ENCODE measurements at places on chromosomes 7 and 10.

GRCh38 chr7:94393246-94394108 is 1.2 kb upstream of the COL1A2 start:
- no peak for DNase-seq

GRCh38 chr7:39890411-39890810 is 59.6 kb upstream of the CDK13 start:
- no peak for DNase-seq

DNA sequence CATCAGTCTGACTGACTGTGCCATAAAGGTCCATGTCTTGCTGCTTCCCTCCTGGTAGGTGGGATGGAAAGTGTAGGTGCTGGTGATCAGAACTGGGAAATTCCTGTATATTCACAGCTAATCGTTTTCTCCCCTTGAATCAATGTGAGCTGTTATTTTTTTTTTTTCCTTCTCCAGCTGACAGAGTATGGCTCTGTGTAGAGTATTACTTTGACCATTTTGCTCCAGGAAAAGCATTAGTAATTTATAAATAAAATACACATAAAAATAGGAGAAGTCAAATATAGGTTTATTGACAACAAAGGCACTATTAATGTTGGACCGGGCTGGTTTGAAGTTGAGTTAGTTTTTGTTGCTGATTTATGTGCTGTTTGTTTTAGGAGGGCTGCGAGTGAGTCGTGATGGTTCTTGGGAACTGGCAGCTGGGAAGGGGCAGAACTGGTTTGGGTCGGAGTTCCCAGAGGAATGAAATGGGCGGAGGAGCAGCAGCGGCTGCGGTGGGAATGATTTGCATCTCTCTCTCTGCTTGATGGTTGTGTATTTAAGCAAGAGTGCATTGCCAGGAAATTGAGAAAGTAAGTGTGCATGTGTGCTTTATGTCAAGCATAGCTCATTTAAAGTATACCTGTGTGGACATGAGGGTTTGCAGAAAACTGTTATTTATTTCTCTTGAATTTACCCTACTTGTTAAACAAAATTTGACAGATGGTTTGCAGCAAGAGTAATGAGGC is 80.9 kb downstream of the LRMDA start:
- no peak for DNase-seq

DNA sequence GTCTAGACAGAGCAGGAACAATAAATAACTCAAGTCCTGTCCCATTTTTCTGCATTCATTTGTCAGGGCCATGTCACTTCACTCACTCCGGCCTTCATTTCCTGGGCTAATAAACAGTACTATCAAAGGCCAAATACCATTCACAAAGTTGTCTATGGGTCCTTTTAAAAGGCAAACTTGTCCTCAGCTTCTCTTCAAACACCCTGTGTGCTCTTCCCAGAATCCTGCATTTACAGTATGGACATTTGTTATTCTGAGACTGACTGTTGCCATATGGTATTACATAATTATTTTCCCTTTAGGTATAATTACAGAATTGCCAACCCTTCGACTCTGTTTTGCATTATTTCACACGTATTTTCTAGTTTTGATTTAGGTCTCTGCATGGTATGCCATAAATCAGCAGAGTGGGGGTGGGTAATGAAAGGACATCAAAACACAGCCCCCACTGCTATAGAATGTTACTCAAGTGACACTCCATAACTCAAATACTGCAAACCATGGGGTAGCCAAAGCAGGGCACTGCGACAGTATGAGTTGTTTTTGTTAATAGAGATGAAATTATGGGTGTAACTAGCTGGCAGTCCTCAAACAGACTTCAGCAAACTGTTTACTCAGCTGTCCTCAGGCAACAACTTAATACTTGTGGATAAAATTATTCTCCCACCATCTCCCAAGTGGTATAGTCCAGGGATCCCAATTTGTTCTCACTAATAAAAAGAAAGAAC is 183.7 kb downstream of the TRIL start:
- DNase-seq, result no peak

DNA sequence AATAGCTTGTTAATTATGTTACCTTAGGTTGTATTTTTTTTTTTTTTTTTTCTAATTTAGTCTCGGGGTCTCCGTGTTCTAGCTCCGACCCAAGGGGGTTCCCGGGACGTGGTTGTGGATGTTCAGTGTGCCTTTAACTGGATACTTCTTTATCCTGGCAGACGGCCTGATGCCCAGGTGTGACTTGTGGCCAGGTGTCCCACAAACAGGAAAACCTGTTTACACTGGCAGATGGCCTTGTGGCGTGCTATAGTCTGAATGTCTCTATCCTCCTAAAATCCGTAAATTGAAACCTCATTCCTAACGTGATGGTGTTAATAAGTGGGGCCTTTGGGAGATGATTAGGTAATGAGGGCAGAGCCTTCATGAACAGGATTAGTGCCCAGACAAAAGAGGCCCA is 546.4 kb upstream of the C7orf33 start:
- DNase-seq, result no peak

DNA sequence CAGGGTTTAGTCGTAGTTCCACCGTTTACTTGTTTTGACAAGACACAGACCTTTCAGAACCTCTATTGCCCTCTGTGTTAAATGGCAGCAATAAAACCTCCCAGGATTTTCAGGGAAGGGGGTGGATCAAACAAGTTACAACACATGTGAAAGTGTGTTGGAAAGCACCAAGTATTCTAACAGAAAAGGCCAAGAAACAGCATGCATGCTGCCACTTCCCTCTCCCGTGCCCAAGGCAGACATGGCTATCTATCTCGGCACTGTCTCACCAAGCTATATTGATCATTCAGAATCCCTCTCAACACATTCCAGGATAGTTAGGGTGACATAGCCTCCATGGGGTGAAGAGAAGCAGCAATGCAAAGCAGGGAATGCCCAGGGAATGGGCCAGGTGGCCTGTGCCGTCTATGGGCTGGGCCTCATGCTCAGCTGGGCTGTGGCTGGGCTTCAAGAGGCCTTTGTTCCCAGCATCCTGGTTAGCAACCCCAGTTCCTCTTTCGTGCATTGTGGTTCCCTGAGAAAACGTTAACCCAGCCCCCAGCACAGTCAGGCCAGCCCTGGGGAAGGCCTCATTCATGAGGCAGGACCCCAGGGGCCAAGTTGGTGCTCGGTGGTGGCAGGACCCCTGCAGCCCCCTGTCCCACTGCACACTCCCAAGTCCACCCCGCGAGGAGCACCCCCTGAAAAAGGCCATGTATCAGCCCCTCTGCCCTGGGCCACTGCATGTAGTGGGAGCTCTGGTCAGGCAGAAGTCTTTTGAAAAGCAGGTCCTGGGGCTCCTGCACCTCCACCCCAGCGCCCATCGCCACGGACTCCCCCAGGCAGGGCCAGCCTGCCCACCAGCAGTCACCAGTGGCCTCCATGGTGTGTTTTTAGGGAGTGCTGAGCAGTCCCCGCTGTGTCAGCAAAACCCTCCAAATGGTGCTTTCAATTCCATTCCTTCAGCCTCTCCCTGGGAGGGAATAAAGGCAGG is 25.5 kb downstream of the VSIR start:
- no peak for DNase-seq

- no peak for DNase-seq
These were observed 674.7 kb downstream of the CCSER2 start for GRCh38 chr10:85003083-85003482.

DNA sequence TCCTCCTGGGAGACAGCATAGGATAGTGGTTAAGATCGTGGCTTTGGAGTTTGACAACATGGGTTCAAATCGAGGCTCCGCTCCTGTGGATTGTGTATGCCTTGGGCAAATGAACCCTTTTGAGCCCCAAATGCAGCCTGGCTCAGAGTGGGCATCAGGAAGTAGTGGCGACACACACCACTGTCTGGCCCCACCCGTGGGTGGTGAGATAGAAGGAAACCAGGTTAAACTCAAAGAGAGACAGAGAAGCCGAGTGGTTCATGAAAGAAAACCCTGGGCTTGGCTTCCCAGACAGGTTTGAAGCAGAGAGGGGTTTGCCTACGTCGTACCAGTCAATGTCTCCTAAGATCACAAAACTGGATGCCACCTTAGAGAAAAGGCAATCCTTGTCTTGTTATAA is 57.7 kb downstream of the PRTFDC1 start:
- DNase-seq, result no peak

DNA sequence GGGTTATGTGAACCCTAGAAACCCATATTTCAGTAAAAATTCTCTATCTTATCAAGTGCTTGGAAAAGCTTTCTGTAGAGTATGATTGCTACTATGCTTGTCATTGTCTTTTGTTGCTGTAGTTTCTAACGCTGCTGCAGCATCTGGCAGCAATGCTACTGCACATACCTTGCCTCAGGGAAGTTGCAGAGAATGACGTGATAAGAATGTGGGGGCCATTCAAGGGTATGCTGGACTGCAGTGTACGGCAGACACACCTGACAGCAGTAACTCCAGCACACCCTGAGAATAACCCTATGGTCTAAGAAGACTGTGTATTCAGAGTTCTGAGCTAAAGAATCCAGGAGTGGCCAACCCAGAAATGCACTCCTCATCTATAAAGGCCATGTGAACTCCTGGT is 20.5 kb downstream of the TRIM4 start:
- DNase-seq, result no peak

GRCh38 chr7:69176841-69177240 is 421.4 kb upstream of the AUTS2 start:
- no peak for DNase-seq

DNA sequence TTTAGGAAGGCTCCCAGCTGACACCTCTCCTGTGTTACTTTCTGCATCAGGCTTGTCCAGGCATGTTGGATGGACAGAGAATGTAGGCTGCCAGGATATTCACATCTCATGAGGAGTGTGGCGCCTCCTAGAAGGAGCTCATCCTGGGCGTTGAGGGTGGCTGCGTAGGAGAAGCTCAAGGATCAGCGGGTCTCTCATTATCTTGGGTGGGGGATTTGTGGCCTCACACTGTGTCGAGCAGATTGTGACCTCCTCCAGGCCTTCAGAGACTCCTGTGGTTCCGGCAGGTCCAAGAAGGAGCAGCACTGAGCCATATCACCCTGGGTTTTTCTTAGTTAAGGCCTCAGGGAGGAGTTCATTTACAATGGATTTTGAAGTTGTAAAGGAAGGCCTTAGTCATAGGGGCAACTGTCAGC is 8.7 kb upstream of the COBL start:
- DNase-seq, result no peak

- DNase-seq, result no peak
These were observed 84.5 kb downstream of the FZD1 start for GRCh38 chr7:91348711-91349110.

DNA sequence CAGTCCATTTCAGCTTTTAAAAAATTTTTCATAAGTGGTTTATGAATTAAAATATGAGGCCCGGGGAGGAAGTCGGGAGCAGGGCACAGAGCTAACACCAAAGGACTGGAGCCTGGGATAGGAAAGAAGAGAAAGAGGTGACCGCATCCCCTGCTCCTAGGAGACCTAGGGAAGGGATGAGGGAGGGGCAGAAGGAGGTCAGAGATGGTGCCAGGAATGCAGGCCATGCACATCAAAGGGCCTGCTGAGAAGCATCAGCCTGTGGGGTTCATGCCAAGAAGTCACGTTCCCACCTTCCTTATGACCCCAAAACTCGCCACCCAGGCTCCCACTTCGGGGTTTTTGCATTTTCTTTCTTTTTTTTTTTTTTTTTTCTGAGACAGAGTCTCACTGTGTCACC is 14.7 kb upstream of the TOMM7 start:
- DNase-seq, result no peak

- DNase-seq, result no peak
These were observed 54.4 kb downstream of the STK17A start for GRCh38 chr7:43637114-43637806.

DNA sequence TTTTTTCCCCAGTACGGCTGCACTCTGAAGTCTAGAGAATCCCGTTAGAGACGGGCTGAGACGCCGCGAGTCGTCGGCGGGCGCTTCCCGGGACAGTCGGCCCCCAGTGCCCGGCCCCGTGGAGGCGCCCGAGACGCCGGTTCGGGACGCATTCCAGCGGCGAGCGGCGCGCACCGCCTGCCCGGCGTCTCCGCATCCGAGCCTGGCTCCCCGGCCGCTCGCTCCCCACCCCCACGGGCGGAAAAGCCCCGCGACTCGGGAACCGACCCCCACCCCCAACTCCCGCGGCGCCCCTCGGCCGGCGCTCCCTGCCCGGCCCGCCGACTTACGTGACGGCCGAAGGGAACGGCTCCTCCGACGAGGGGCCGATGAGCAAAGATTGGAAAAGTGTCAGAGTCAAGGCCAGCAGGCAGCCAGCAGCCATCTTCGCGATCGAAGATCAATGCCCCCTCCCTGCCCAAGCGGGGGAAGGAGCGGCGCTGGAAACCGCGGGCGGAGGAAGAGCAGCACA is 486 bp downstream of the CACNA2D1 start:
- peak; percentile 22 for DNase-seq

- no peak for DNase-seq
These were observed 23.6 kb upstream of the PRSS37 start for GRCh38 chr7:141864765-141865447.

GRCh38 chr10:53690524-53691240 is 918.1 kb upstream of the MBL2 start:
- no peak for DNase-seq

DNA sequence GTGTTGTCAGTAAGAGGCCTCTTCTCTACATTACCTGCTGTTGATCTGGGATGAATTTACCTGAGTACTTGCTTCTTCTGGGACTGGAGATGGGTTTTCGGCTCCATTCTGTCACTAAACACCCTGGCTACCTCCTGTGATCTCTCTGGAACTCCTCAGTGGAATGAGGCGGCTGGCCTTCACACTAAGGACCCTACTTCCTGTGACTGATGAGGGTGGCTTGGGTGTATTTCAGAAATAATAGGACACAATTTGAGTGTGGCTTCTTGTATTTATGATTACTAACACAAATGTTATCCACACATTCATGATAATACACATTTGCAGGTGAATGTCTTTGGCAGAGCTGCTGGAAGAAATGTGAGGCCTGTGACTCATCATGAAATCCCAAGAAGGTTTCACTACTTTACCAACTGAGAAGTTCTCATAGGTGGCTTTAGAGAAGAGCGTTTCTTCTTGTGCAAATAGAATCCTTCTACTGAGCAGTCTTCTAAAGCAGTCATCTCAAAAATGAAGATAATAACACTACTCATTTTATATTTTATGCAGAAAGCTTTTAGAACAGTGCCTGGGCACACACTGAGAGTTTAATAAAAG is 21.3 kb upstream of the EVX1 start:
- DNase-seq, result no peak

DNA sequence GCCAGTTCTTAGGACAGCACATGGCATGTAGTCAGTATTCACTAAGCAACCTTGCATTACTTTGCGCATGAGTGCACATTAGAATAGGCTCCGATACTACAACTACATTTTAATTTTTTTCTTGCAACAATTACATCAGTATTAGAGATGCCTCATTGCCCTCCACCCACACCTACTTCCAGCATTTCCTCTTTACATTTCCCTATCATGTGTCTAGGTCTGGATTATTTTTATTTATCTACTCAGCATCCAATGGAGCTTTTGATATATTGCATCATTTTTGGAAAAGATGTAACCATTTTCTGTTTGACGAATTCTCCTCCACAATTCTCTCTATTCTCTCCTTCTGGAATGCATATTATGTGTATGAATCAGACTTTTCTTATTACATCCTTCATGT is 258.2 kb upstream of the GLI3 start:
- no peak for DNase-seq

GRCh38 chr10:80458638-80459037 is 4.5 kb downstream of the TSPAN14 start:
- no peak for DNase-seq

Data from caudate nucleus (tissue), 63 donors.